ENCODE measurements at places on chromosomes 2 and 18.

DNA sequence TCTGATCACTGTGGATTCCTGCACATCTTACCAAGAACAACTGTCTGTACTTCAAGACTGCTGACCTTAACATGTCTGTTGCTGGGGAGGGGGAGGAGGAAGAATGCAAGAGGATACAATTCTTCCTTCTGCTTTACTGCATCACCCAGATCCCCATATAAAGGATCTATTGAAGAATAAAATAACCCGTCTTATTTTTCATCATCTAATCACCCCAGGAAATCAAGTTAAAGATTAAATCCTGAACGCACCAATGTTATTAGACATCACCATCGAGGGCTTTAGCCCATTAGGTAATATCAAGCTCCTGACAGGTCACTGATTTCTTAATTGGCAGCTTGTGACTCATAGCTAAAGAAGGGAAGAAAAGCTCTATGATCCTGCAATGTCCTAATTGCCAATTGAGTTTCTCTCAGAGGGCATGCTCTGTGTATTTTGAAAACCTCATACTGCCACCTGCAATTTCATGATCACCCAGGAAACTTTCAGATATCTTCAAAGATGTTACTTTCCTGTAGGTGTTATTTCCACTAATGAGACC lies 75.4 kb upstream of the KCNE4 start:
- DNase-seq: no peak

DNA sequence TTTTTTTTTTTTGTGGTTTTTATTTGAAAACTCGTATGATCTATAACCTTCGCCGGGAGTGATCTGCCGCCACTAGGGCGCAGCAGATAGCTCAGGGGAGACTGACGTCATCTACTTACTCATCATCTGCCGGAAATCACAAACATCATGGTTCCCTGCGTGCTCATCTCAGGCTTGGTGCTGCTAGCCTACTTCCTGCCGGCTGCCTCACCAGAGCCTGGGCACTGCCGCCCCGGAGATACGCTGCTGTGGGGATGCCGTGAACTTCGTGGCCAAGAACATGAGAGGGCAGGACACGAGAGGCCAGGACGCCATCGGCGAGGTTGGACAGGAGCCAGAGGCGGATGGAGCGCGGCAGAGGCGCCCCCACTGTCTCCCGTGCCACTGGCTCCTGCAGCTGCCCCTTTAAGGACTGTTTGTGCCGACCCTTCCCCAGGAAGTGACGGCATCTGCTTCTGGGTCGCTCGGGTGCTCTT lies 68.8 kb downstream of the DOK6 start:
- DNase-seq: peak; percentile 10

GRCh38 chr2:62787386-62787785 lies 81.9 kb downstream of the EHBP1 start:
- no peak for DNase-seq

DNA sequence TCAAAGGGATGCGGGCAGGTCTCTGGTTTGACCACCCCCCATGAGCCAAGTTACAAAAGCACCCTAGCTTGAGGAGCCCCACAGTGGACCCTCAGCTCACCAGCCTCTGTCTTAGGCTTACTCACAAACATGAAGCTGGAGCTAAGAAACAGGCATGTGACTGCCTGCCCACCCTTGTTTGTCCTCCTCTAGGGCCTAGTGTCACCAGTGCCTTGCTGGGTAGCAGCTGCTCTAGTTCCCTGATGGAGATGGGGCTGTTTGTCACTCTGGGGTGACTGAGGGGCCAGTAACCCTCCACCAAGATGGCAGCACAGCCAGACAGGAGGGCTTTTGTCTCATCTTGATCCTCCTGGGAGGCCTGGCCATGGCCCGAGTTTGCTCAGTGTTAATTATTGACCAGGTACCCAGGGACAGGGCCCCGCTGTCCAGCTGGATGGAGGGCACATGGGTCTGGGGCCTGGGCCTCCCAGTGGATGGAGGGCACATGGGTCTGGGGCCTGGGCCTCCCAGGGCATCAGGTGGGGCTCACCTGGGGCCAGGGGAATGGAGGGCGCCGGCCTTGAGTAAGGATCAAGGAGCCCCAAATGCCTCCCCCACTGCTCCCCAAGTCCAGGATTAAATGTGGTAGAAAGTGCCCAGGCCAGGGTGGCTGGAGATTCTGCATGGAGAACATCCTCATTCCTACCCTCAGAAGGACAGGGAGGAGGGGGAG lies 185.9 kb upstream of the HAAO start:
- DNase-seq: no peak

GRCh38 chr2:216474925-216475670 lies 23.5 kb upstream of the RPL37A start:
- no peak for DNase-seq

GRCh38 chr2:156211318-156211717 lies 121.2 kb downstream of the NR4A2 start:
- no peak for DNase-seq

- DNase-seq: no peak
Measured at GRCh38 chr2:218029366-218030360, 26.9 kb upstream of the TNS1 start.

Data from activated T-helper 1 cell treated with anti-CD3 and anti-CD28 coated beads, Interleukin-2, amount 50 U/mL, for 16 hours (primary cell).